Bladder microvascular endothelial cell (primary cell): ENCODE measurements at places on chromosomes 1 and 21. TPM values are rescaled to one million over a fixed set of nuclear protein-coding genes. Genes with fewer than 3 reads are reported as not detected.

Gene NBPF3
- 1.6 and 4.4 TPM in 2 replicates for total RNA-seq

Gene C1orf94
- total RNA-seq = not detected in 2 replicates

Gene GPR52
- total RNA-seq = 0.16 and 1.9 TPM in 2 replicates

Gene RGS4
- 12.0 and 29.3 TPM in 2 replicates for total RNA-seq

Gene OPRD1
- under 0.01 TPM in 1 of 2 replicates, not detected in the other for total RNA-seq

Gene OR14C36
- not detected in 2 replicates for total RNA-seq

Gene TBX19
- 0.16 and 0.94 TPM in 2 replicates for total RNA-seq

Gene RNF223
- not detected in 2 replicates for total RNA-seq

Gene TLR5
- total RNA-seq = 0.06 and 0.16 TPM in 2 replicates

Gene STUM
- under 0.01 and 0.57 TPM in 2 replicates for total RNA-seq

Gene SV2A
- 0.32 and 3.3 TPM in 2 replicates for total RNA-seq

Gene HTR6
- total RNA-seq = not detected in 2 replicates

Gene ANXA9
- total RNA-seq = not detected in 2 replicates

Gene KRTAP10-3
- not detected in 2 replicates for total RNA-seq
